Activated T-helper 1 cell treated with anti-CD3 and anti-CD28 coated beads, Interleukin-2, amount 50 U/mL, for 16 hours (primary cell): ENCODE measurements at places on chromosomes 4 and X.

DNA sequence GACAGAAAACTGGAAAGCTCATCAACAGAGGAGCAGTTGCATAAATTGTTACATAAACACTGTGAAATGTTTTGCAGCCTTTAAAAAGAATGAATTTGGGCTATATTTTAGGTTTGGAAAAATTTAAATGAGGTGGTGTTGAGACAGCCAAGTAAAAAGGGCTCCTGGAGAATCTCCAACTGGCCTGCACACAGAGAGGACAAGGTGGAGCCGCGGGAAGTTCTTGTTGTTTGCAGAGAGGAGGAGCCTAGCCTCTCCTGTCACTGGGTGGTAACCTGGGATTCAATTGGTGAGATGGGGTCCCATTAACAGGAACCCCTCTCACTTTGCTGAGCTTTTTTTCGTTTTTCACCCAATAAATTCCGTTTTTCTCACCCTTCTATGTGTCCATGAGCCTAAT lies 13.4 kb downstream of the GIMD1 start:
- DNase-seq = no peak

DNA sequence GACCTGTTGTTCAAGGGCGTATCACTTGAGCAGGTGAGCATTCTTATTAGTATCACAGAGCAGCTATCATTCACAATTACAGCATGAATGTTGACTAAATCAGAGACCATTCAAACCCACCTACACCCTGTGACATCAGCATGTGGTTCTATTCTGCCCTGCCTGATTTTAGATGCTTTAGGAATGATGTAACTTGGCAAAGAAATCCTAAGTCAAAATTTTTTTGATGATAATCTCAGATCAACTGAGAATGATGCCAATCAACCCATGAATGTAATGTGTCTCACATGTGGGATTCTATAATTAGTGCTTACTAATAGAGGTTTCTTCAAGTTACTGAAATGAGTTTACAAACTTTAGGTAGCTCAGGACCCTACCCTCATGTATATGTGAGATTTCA lies 13.4 kb upstream of the CHIC2 start:
- DNase-seq = no peak

DNA sequence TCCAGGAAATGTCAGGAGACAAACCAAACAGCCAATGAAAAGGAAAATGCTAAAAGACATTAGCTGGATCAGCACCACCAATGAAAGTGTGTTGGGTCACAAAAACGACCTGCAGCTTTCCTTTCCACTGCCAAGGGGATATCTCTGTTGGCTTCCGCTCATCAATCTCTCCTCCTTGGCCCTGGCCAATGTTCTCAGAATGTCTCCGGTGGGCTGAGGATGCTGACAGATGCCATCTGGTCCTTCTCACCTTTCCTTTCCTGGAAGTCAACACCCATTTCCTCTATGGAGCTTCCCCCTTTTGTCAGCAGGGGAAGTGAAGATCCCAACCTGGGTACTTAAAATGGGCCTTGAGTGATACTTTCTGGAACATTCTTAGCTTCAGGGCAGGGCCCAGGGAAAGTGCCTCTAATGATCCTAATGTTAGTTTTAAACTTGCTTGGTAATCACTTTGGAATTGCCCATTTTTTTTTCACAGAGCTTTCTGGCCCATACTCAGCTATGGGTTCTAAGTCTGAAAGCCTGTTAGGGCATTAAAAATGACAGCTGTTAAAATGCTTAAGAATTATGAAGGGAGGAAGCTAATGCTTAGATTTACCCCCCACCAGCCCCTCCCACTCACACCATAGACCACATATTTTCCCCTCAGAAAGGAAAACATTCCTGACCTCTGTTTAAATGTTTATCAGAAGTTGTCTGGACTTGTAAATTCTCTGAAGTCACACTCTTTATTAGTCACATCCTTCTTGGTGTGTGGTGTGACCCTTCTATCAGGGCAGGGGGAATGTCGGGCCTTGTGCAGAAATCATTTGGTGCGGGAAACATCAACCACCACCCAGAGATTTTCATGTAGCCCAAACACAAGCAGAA lies 29.2 kb downstream of the IGFBP7 start:
- no peak for DNase-seq

- DNase-seq = no peak
Measured at GRCh38 chr4:73606465-73606974, 13.7 kb downstream of the RASSF6 start.

GRCh38 chr4:42713391-42713790 lies 56.5 kb upstream of the ATP8A1 start:
- no peak for DNase-seq

- no peak for DNase-seq
Measured at GRCh38 chr4:106914223-106914622, 121.9 kb downstream of the DKK2 start.

DNA sequence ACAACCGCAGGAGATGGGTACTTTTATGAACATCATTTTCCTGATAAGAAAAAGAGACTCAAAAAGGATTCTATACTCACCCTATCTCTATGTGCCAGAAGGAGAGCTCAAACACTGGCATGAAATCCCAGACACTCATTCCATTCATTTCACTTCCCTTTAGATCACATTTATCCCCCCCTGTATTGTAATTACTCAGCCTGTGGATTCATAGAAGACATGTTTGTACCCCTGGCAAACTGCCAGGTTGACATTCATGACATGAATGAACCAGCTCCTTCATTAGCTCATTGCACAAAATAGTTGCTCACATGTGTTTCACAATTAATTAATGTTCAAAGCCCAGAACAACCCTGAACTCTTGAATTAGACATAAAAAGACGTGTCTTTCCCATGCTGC lies 4.9 kb downstream of the SMR3A start:
- DNase-seq = no peak

DNA sequence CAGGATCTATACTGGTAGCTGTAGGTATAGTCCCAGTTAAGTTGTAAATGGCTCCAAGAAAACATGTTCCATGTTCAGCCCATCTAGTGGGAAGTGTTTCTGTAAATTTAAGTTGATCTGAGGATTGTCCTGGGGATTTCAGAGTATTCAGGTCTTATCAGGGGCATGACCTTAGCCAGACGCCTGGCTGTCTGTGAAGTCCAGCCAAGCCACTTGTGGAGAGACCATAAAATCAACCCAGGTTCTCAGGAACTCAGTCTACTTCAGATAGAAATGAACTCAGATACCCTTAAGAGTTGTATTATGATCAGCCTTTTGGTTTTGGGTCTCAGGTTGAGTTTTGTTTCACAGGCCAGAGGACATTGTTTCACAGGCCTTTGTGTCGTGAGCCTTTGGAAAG lies 95.9 kb downstream of the EGF start:
- DNase-seq = no peak

DNA sequence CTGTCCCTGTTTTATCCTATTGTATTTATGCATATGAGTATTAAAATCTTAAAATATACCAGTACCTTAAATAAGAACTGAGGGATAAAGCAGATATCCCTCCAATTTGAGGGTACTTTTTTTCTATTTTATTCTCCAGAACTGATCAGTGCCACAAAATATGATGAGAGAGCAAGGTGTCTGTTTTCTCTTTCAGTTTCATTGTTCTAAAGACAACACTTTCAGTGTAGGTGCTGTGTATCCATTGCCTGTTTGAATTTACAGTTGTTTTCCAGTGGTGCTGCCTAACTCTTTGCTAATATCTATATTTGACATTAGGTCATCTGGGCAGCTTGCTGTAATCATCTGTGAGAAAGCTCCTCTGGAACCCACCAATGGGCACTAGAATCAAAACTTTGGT lies 394.7 kb downstream of the IL1RAPL1 start:
- no peak for DNase-seq

GRCh38 chr4:127284236-127284635 lies 348.5 kb upstream of the INTU start:
- no peak for DNase-seq

- DNase-seq = no peak
Measured at GRCh38 chrX:41721590-41721989, 2.4 kb upstream of the GPR82 start.

- no peak for DNase-seq
Measured at GRCh38 chr4:85928775-85929591, 430.9 kb downstream of the MAPK10 start.

GRCh38 chr4:186151499-186151898 lies 39.9 kb upstream of the CYP4V2 start:
- no peak for DNase-seq

- DNase-seq = no peak
Measured at GRCh38 chr4:31106419-31106818, 386.2 kb downstream of the PCDH7 start.

DNA sequence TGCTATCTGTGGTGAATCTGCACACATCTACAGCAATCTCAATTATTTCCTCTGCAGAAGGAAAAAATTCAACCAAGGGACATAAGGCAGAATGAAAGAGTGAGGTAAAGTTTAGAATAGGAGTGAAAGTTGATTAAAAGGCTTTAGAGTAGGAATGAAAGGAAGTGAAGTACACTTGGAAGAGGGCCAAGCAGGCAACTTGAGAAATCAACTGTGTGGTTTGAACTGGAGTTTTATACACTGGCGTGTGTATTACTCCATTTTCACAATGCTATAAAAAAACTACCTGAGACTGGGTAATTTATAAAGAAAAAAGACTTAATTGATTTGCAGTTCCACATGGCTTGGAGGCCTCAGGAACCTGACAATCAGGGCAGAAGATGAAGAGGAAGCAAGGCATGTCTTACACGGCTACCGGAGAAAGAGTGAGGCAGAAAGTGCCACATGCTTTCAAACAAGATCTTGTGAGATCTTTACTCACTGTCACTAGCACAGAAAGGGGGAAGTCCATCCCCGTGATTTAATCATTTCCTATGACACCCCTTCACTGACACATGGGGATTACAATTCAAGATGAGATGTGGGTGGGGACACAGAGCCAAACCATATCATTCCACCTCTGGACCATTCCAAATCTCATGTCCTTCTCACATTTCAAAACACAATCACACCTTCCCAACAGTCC lies 234.8 kb downstream of the IL15 start:
- DNase-seq = no peak

GRCh38 chr4:157204634-157205244 lies 15.8 kb upstream of the GRIA2 start:
- DNase-seq = no peak

- DNase-seq = no peak
Measured at GRCh38 chr4:159632031-159632430, 529.2 kb downstream of the RAPGEF2 start.

GRCh38 chr4:180486342-180486741 lies 1756.9 kb upstream of the TENM3 start:
- DNase-seq = no peak

GRCh38 chr4:152458801-152459302 lies 77.0 kb downstream of the FBXW7 start:
- no peak for DNase-seq

- no peak for DNase-seq
Measured at GRCh38 chrX:15498741-15499140, 1.9 kb upstream of the BMX start.
